ENCODE measurements at places on chromosomes 2 and 18. TPM values are rescaled to one million over a fixed set of nuclear protein-coding genes. Genes with fewer than 3 reads are reported as not detected.

Gene UGT1A4
- not detected for total RNA-seq

Gene SLC5A7
- total RNA-seq: not detected

Gene ANKRD30BL
- not detected for total RNA-seq

Gene ADGRF3
- under 0.01 TPM for total RNA-seq

Gene NT5DC4
- total RNA-seq: not detected

Gene FOXI3
- total RNA-seq: not detected

Gene SERPINB12
- not detected for total RNA-seq

Gene VWC2L
- under 0.01 TPM for total RNA-seq

Gene RAB6C
- total RNA-seq: under 0.01 TPM

Gene SERPINB11
- total RNA-seq: not detected

Gene DAW1
- total RNA-seq: 0.64 TPM
